ENCODE measurements at places on chromosomes 6 and 20.

GRCh38 chr20:59611286-59611685 lies 6.9 kb downstream of the PHACTR3 start:
- no peak for DNase-seq

DNA sequence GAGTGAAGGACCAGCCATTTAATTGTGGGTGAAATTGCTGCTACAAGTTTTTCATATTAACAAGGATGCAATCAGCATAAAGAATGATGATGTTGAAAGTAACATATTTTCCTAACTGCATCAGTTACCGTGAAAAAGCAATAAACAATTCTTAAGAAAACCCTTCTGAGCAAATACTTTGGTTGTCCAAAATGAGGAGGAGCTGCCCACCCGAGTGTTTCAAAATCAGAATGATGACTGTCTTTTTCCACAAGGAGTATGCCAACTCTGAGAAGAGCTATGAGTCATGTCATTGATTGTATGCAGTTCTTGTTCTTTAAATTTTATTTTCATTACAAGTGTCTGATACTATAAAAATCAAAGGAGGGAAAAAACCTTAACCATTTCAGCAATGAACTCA lies 470.5 kb downstream of the COL12A1 start:
- DNase-seq = no peak

- DNase-seq = no peak
These were observed 17.2 kb downstream of the SCUBE3 start for GRCh38 chr6:35230950-35231349.

DNA sequence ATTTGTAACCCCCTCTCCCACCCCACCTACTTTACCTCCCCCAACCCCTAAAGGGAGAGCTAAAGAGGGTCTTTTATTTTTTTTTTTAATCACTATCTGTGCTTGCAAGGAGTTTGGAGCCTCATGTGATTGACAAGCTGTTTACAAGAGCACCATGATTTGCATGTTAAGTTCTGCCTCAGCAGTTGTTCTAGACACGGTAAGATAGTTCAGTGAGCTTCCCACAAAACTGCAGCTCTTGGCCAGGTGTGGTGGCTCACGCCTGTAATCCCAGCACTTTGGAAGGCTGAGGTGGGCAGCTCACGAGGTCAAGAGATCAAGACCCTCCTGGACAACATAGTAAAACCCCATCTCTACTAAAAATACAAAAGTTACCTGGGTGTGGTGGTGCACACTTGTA lies 5.0 kb upstream of the PXDC1 start:
- no peak for DNase-seq

DNA sequence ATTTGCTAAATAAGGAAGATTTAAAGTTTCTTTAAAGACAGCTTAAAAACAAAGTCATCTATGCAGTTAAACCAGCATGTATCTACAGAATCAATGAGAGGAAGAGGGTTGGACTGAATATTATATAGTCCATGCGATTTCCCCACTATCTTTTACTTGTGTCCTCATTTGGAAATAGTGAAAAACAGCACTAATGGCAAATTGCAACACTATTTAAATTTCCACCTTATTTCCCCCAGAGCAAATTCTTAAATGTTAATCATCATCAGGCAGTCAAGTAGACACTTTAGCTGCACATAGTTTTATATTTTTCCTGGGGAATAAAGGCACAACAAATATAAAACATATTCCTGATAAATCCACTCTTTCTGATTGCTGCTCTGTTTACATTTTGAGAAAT lies 114.6 kb downstream of the LCA5 start:
- no peak for DNase-seq

DNA sequence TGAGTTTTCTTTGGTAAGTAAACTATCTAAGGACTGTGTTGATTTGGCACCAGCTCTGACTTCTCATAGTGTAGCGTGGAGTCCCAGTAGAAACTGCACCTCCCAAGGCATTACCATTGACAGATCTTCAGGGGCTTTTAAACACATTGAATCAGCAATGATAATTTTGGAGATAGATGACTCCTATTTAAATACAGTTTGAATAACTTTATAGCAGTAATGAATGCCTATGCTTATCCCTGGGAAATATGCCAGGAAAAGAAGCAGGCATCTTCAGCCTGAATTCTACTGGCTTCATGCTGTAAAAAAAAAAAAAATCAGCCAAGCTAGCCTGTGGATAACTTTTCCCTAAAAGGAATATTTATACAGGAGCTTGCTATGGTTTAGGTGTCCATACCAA lies 895.9 kb downstream of the EYS start:
- DNase-seq = no peak

DNA sequence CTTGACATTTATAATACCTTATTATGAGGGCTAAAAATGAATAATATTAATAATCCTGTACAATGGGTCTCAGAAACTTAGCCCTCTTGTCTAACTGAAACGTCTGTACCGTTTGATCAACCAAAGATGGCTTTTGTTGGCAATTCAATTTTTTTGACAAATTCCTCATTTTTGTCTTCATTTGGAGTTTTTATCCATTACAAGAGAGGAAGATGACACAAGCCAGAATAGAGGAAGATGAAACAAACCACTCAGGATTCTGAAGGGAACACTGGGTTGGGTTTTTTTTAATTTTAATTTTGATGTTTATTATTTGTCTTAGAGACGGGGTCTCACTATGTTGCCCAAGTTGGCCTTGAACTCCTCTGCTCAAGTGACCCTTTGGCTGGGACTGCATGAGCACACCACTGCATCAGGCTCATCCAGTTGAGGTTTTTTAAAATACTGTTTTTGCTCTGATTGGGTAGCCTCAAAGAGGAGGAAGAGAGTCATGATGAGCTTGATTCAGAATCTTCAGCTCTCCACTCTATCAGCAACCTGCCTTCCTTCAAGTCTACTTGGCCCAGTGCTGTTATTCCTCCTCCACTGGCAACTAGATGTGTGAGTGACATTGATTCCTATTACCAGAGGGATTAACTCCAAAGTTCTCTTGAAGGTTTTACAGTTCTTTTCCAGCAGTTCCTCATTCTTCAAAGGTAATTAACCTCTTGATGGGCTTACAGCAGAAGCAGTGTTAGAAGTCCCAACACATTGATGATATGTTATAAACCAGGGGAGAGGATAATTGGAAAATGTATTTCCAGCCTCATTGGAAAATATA lies 71.3 kb downstream of the ATXN1 start:
- DNase-seq = no peak

- no peak for DNase-seq
These were observed 1.6 kb downstream of the KCNG1 start for GRCh38 chr20:51021067-51022025.

Measured in stimulated activated CD4-positive, alpha-beta T cell treated with anti-CD3 and anti-CD28 coated beads, TNF-alpha, amount 100 ng/mL, for 48 hours (primary cell).